ENCODE measurements at places on chromosomes 6 and 20.

DNA sequence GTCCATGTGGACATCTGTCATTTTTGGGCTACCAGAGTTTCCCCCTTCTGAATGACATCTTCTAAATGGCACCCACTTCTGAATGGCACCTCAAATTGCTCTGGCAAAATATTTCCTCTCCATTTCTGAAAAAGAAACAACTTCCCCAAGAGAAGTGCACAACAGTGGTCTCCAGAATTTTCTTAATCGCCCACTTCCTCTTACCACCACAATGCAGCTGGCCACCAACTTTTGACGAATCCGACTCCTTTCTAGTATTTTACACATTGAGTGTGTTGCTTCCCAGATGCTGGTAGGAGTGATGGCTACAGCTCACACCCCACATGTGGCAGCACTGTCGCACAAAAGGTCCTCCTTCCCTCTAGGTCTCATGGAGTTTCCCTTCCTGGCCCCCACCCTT lies 216.1 kb downstream of the FOXA2 start:
- DNase-seq = no peak

- no peak for DNase-seq
These were observed 159.5 kb downstream of the MRPL14 start for GRCh38 chr6:43967719-43968091.

DNA sequence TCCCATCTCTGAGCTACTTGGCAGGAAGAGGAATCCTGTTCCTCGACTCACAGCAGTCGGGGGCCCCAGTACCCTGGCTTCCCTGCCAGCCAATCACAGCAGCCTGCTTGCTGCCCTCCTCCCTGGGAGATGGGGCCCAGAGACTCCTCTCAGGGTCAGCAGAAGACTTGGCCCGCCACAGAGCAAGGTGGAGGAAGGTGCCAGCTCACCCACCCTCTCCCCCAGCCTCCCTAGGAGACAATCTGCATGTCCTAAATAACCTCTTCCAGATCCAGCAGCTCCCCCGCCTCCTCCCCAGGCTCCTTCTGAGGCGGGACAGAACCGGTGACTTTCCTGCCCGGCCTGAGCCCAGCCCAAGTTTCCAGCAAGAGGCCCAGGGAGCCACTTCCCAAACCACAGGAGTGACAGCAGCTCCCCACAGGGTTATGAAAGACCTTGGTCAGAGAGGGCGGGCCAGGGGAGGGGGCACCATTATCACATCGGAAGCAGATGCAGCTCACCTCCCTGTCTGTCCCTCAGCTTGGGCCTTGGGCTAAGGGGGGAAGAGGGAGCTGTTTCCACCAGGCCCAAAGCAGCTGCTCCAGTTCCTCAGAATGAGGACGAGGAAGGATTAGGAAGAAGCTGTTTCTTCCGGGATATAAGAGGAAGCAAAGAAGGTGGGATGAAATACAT lies 2.3 kb downstream of the CCND3 start:
- no peak for DNase-seq

- DNase-seq = no peak
These were observed 206.5 kb upstream of the BTBD3 start for GRCh38 chr20:11711214-11711613.

DNA sequence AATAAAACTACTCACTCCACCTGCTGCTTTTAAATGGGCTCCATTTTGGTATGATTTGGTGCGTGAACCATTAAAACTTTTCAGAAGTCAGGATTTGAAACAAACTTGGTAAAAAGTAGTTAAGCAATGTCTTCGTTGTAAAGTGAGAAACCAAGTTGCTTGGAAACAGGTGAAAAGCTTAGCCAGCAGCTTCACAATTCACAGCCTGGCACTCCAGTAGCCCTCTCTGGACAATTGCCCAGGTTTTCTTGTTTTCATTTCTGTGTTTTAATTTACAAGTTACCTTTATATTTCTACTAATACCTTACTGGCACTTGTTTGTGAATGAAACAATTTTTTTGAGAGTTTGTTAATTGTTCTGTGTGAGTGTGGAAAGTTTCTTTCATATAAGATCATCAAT lies 12.8 kb downstream of the NT5E start:
- no peak for DNase-seq

GRCh38 chr20:51360451-51361201 lies 181.9 kb downstream of the NFATC2 start:
- no peak for DNase-seq

DNA sequence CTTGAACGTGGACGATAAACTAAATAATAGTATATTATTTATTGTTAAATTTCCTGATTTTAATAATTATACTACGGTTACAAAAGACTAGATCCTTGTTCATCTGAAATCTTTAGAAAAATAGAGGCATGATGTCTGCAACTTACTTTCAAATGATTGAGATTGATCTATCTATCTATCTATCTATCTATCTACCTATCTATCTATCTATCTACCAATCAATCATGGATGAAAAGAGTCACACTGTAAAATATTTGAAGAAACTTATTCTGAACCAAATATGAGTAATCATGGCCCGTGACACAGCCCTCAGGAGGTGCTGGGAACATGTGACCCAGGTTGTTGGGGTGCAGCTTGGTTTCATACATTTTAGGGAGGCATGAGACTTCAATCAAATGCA lies 11.7 kb upstream of the BLCAP start:
- DNase-seq = no peak

DNA sequence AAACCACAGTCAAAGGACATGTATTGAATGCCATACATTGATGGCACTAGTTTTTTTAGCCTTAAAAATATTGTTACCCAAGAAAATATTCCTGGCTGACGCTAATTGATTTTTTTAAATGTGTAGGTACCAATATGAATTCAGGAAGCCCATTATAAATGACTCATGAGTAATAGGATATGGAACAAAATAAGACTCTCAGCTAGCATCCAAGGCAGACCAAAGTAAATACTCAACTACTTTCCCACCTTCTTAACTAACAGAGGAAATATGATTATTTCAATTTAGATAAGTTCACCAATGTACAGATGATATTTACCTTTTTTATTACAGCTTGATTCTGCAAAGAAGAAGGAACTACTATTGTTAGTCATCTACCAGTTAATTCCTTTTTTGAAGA lies 43.2 kb upstream of the TXNDC5 start:
- no peak for DNase-seq

DNA sequence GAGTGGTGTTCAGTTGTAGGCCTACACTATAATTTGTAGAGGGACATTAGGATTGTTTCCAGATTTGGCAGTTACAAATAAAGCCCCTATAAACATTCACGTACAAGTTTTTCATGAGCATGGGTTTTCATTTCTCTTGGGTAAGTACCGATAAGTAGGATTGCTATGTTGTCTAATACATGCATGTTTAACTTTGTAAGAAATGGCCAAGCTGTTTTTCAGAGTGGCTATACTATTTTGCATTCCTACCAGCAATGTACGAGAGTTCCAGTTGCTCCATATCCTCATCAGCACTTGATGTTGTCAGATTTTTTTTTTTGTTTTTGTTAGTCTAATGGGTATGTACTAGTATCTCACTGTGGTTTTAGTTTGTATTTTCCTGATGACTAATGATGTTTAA lies 11.2 kb upstream of the APCDD1L start:
- no peak for DNase-seq

GRCh38 chr20:17993546-17993945 lies 24.7 kb downstream of the MGME1 start:
- no peak for DNase-seq

DNA sequence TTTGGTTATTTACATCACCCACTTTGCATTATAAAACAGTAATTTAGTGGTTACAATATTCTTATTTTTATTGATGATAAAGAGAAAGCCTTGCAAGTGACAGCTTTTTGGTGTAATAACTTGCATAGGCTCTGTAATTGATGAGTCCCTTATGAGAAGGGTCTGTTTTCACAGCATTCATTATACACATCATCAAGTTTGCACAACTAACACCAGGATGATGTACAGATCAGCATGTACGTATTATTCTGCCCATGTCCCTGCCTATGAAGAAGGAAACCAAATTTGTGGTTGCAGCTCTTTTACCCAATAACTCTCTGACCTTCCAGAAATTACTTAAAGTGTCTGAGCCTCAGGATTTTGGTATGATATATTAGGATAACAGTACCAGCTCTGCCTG lies 59.2 kb downstream of the CLVS2 start:
- DNase-seq = no peak

- no peak for DNase-seq
These were observed 274.9 kb downstream of the RFPL4B start for GRCh38 chr6:112622036-112622435.

- no peak for DNase-seq
These were observed 119.6 kb upstream of the SSTR4 start for GRCh38 chr20:22915512-22915911.

DNA sequence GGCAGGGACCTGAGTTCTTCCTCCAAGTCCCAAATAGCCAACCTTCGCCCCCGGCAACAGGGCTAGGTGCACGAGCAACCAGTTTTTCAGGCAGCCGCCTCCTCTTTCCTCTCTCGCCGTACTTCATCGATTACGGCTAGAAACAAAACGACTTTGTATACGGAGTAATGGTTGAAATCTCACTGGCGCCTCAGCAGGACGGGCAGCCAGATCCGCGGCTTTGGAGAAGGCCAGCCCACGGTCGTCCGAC lies 333 bp upstream of the SMIM13 start:
- no peak for DNase-seq

- no peak for DNase-seq
These were observed 3.3 kb downstream of the ZSWIM3 start for GRCh38 chr20:45860560-45861220.

- no peak for DNase-seq
These were observed 26.1 kb downstream of the SRPK1 start for GRCh38 chr6:35894776-35895175.

DNA sequence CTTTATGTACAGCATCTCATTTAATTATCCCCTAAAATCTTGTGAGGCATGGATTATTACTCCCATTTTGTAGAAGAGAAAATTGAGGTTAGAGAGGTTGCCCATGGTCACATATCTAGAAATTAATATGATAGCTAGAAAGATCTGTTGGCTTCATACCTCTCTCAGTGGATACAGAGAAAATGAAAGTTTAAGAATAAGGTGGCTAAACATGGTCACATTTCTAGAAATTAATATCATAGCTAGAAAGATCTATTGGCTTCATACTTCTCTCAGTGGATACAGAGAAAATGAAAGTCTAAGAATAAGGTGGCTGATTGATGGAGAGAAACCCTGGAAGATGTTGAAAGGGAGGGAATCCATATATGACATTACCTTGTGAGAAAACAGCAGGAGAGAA lies 260.7 kb upstream of the MAN1A1 start:
- DNase-seq = no peak

GRCh38 chr6:53679446-53679933 lies 13.9 kb upstream of the KLHL31 start:
- no peak for DNase-seq

DNA sequence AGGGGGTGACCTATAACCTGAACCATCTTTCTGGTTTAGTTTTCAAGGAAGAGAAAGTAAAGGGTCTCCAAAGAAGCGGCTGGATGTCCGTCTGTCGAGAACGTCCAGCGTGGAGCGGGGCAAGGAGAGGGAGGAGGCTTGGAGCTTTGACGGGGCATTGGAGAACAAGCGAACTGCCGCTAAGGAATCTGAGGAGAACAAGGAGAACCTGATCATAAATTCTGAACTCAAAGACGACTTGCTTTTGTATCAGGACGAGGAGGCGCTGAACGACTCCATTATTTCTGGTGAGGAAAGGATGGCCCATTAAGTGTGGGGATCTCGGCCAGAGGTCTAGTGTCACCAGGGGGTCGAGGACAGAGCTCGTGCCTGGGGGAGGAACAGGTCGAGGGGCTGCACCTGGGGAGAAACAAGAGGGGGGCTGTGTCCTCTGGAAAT lies 159.2 kb downstream of the SYCP2 start:
- DNase-seq = no peak

- no peak for DNase-seq
These were observed 3.9 kb downstream of the RAB44 start for GRCh38 chr6:36701401-36701991.

DNA sequence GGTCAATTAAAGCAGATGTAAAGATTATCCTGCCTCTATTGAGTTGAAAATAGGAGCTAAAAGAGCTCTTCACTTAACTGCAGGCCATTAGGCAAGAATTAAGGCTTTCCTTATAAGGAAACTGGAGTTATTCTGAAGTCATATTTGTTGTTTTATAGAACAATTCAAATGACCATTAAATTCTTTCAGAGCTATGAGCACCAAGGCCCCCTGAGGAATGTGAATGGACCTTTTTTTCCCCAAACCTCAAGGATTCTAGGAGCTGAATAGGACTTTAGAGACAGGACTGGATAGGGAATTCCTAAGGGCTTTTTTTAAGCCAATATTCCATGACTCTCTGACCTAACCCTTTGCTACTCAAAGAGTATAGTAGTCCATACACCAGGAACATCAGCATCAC lies 565.7 kb upstream of the BTBD3 start:
- no peak for DNase-seq

GRCh38 chr6:37982317-37982716 lies 162.8 kb downstream of the ZFAND3 start:
- DNase-seq = no peak

DNA sequence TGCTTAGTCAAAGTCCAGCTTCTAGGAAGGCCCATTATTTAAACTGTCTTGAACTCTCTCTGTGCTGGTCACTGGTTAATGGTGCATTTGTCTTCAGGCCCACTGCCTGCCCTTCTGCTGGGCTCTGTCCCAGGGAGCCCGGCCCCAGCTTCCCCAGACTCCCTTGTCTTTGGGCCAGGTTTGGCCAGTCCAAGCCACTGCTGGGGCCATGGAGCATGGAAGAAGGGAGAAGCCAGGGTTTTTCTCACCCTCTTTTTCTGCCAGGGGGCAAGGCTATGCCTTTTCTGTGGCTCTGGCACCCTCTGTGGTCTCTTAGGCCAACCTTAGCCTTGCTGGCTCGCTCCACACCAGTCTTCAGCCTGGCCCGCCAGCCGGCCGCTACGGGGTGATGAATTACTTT lies 390.0 kb upstream of the SULF2 start:
- DNase-seq = no peak

- no peak for DNase-seq
These were observed 5.5 kb downstream of the CLVS2 start for GRCh38 chr6:123001540-123001939.

DNA sequence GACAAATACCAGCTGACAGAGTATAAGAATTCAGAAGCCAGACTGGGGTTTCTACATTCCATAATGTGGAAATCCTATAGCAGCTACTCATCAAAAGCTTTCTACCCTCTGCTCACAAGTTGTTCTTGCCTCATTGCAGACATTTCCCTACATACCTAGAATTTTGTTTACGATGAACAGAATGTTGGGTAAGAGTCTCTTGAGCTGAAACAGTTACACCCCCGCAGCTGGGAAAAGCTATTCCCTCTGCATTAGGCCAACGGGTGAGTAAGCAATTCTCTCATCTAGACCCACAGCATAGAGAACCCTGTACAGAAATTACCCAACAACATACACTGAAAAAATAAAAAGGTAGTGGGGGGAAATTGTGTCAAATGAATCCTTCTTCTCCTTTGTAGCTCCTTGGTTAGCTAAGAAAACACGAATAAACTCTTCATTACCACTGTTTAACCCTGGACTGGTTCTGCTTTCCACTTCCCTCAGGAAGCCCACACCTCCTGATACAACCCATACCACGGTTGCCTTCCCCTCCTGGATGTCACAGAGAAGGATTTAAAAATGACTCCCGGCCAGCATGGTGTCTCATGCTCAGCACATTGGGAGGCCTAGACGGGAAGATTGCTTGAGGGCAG lies 215.0 kb upstream of the SHLD1 start:
- DNase-seq = no peak

All from cortex of kidney (tissue), 1 donor.